CD4-positive, alpha-beta T cell treated with Interferon alpha-2 for 1 hour (primary cell): ENCODE measurements at places on chromosomes 4 and X.

DNA sequence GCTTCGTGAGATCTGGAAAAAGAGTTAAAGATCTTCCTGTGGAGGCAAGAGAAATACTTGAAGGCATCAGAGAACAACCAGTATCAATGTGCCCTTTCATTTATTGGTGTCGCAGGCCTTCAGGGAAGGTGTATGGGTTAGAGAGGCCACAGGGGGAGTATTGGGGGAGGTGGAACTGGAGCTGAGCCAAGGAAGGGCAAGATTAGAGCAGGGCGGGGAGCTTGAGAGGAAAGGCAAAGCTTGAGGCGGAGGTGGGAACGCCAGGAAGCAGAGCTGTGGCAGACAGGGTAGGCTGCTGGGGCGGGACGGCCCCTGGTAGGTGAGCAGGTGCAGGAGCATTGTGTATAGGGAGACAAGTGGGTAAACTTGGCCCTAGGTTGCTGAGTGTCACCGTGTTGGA lies 329.9 kb downstream of the ARHGAP10 start:
- no peak for DNase-seq

DNA sequence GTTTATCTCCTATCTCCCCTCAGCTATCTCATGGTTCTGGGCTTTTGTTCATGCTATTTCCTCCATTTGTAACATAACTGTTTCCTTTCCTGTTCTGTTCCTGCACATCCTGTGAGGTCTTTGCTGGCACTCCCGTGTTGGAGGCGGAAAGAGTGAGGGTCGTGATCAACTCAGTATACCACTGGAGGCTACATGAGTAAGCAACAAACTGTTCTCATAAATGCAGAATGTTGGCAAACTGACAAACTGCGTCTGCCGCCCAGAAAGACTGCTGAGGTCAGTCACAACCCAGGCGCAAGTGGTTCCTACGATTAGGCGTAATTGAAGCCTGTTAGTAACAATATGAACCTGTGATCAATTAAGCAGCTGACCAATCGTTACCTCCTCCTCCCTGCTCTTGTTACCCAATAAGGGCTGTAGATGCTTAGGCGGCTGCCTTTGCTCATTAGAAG lies 48.8 kb downstream of the C4orf33 start:
- DNase-seq, result no peak

DNA sequence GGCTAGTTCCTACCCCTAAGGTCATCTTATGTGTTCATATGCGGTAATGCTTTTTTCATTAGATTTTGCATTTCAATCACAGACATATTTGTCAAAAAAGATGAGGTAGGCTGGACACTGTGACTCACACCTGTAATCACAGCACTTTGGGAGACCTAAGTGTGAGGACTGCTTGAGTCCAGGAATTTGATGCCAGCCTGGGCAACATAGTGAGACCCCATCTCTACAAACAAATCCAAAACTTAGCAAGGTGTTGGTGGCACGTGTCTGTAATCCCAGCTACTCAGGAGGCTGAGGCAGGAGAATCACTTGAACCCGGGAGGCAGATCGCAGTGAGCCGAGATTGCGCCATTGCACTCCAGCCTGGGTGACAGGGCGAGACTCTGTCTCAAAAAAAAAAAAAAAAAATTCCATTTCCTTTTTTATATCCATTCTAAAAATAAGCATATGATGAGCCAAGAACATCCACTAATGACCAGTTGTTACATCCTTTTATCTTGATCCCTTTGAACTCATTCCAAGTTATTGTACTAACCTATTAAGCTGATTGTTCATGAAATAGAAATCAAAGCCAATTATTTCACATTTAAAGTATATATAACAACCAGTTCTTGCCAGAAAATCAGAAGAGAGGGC lies 23.4 kb downstream of the PGAM4 start:
- no peak for DNase-seq

DNA sequence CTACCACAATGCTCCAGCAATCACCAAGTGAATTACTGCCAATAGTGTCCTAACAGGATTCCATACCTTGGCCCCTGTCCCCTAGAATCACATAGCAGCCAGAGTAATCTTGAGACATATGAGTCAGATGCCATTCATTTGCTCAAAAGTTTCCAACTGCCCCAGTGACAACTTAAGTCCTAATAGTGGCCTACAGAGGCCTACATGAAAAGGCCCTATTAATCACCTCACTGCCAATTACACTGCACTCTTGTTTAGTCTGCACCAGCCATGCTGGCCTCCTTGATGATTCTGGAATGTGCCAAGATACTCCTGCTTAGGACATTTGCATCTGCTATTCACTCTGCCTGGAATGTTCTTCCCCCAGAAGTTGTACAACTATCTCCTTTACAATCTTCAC lies 130.7 kb downstream of the NR3C2 start:
- no peak for DNase-seq

DNA sequence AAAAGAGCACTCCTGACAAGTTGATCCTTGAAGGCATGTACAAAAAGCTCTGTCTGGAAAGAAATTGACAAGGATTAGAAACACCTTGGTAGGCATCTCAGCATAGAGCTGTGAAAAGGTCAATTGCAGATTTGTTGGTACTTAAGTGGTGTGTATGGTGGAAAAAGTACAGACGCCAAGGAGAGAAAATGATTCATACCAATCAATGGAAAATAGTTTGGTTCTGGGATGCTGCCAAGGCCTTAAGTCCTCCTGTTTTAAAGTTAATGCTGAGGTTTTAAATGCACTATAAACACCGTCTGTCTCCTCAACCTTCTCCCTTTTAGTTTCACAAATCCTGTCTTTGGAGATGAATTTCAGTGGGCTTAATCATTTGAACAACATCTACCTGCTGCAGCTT lies 524.1 kb downstream of the IL15 start:
- no peak for DNase-seq
